ENCODE measurements at places on chromosomes 16 and 17.

GRCh38 chr16:85025781-85026653 is 1.6 kb upstream of the KIAA0513 start:
- DNase-seq: no peak

GRCh38 chr17:28585851-28586250 is 9.2 kb upstream of the ALDOC start:
- DNase-seq: no peak

DNA sequence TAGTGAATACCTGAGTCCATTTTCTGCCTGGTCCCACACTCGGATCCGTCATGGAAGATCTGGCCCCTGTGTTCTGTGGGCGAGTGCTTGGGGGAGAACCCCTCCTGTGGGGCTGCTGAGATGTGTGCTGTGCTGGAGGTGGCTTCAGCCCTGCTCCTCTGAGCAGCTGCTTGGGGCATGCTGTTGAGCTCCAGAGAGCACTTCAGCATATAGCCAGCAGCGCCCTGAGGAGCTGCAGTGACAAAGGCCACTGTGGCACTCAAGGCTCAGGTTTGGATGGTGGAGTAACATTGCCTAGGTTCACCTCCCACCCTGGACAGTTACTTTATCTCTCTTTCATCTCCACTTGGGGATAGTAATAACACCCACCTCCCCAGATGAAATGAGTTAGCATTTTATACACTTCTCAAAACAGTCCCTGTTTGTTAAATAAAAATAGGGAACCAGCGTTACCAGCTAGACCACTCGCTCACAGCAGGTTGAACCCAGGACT is 75.3 kb downstream of the KSR1 start:
- no peak for DNase-seq

- DNase-seq: no peak
Measured at GRCh38 chr16:20624205-20624604, 48.0 kb upstream of the ACSM2B start.

DNA sequence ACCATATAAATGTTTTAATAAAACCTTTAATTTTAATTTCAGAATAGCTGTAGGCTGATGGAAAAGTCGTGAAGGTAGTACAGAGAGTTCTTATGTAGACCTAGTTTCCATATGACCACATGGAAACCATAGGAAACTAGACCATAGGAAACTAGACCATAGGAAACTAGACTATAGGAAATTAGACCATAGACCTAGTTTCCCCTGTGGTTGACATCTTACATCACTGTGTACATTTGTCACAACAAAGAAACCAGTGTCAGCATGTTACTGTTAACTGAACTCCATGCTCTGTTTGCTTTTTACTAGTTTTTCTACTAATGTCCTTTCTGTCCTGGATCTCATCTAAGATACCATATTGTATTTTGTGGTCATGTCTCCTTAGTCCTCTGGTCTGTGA is 14.6 kb downstream of the NUDT7 start:
- DNase-seq: no peak

Measured in stimulated activated CD4-positive, alpha-beta T cell treated with anti-CD3 and anti-CD28 coated beads, Interleukin-1b, Interleukin-23, amount 100 ng/mL, for 4 hours (primary cell).